ENCODE measurements at places on chromosomes 2 and 18. TPM values are rescaled to one million over a fixed set of nuclear protein-coding genes. Genes with fewer than 3 reads are reported as not detected.

The MOGAT1 gene
- not detected for total RNA-seq

The VIL1 gene
- total RNA-seq, result not detected

The PLA2R1 gene
- total RNA-seq, result 4.0 TPM

The HOXD10 gene
- total RNA-seq, result not detected

The TUBB8B gene
- total RNA-seq, result 0.24 TPM

The MAP2 gene
- total RNA-seq, result 5.3 TPM

The NOSTRIN gene
- 0.72 TPM for total RNA-seq

The RANBP2 gene
- 59.9 TPM for total RNA-seq

The ALK gene
- total RNA-seq, result not detected

The SDC1 gene
- total RNA-seq, result 1,471 TPM

The HOXD13 gene
- total RNA-seq, result not detected

The SALL3 gene
- not detected for total RNA-seq

The RAMP1 gene
- 4.9 TPM for total RNA-seq

The IL1A gene
- total RNA-seq, result 230 TPM

The TLX2 gene
- not detected for total RNA-seq

The STEAP3 gene
- total RNA-seq, result 23.6 TPM

The PIEZO2 gene
- 0.48 TPM for total RNA-seq

The POTEE gene
- total RNA-seq, result not detected

The CAPG gene
- total RNA-seq, result 657 TPM

All from tracheal epithelial cell (primary cell).